Activated CD4-positive, alpha-beta memory T cell treated with anti-CD3 and anti-CD28 coated beads, Interleukin-2, amount 10 ng/mL, durations not matched to agents 7 days and 5 days (primary cell): ENCODE measurements at places on chromosomes 6 and 20. TPM values are rescaled to one million over a fixed set of nuclear protein-coding genes. Genes with fewer than 3 reads are reported as not detected.
A peak's percentile ranks its signal among the peaks of the same experiment; 100 is the strongest.

DNA sequence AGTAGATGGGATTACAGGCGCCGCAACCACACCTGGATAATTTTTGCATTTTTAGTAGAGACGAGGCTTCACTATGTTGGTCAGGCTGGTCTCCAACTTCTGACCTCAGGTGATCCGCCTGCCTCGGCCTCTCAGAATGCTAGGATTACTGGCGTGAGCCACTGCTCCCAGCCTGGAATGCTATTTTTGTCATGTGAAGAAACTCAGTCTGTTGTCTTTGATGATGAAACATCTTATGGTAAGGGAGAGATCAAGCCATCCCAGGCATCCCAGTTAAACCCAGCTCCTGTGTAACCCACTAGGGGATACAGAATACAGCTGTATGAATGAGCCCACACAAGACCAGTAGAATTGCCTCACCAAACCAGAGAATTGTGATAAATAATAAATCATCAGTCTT lies 83.6 kb upstream of the RBM24 start:
- DNase-seq = no peak

GRCh38 chr6:135913785-135914184 lies 62.3 kb downstream of the PDE7B start:
- no peak for DNase-seq

DNA sequence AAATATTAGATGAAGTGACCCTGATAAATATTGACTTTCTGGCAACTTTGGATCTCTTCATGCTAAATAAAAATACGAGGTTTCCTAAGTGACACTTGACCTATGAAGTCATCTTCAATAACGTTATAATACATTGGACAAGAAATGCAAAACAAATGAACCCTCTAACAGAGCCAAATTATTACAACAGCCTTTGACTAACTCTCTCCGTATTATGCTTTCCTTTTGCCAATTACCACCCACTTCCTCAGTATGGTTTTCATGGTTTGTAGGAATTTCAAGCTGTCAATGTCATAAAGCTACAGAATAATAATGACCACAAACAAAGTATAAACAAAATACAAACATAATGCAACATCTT lies 210.5 kb downstream of the MOXD1 start:
- no peak for DNase-seq

- DNase-seq = no peak
These were observed 190.1 kb downstream of the SCP2D1 start for GRCh38 chr20:19003366-19004336.

DNA sequence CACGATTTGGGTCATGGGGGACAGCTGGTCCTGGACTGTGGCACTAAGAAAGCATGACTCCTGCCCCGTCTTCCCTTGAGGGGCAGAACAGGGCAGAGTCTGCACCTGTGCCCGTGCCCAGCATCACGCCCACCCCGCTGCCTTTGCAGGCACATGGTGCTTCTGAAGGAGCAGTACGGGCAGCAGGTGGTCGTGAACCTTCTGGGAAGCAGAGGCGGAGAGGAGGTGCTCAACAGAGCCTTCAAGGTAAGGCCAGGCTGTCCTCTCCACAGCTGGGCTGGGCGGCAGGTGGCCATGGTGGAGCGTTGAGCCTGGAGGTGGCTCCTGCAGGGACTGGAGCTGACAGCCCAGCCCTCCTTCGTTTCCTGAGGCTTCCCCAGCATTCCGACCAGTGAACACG lies 77.4 kb downstream of the SYNJ2 start:
- no peak for DNase-seq

GRCh38 chr6:79894939-79895338 lies 52.4 kb downstream of the ELOVL4 start:
- DNase-seq = no peak

MYBL2 gene
- total RNA-seq = 76.6 TPM

GRCh38 chr20:31516651-31517050 lies 2.4 kb downstream of the HM13 start:
- peak; percentile 53 for DNase-seq

GRCh38 chr20:45088247-45088646 lies 12.7 kb downstream of the KCNS1 start:
- no peak for DNase-seq

TXLNB gene
- 0.90 TPM for total RNA-seq

DNA sequence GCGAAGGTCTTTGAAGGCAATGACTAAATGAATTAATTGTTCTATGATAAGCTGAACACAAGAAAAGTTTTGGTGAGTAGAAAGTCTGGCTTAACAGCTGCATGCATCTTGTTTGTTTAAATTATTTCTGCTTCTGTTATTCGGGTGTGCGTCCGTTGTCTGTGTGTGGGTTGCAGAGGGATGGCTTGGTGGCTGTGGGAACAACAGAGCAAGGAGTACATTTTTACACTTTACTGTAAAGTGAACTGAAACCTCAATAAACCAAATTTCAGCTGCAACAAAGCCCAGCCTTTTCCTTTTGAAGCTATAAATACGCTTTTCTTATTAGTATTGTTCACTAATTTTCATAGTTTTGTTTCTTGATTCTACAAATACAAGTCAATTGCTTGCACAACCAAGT lies 3.5 kb upstream of the LAMP5 start:
- no peak for DNase-seq

PAX1 gene
- total RNA-seq = not detected

GRCh38 chr6:155327326-155328073 lies 13.2 kb upstream of the TFB1M start:
- peak; percentile 51 for DNase-seq

IBTK gene
- total RNA-seq = 34.7 TPM

- DNase-seq = peak; percentile 73
These were observed 13.4 kb downstream of the FAM110A start for GRCh38 chr20:846894-847278.

- no peak for DNase-seq
These were observed 816.3 kb downstream of the DHX35 start for GRCh38 chr20:39778431-39778830.

GRCh38 chr6:41602864-41603608 lies 35.2 kb upstream of the MDFI start:
- DNase-seq = peak; percentile 77

CCN5 gene
- total RNA-seq = not detected

- DNase-seq = no peak
These were observed 14.0 kb upstream of the MRGBP start for GRCh38 chr20:62782149-62782892.

SLC2A10 gene
- not detected for total RNA-seq

GRCh38 chr20:19937218-19937617 lies 79.9 kb upstream of the NAA20 start:
- DNase-seq = peak; percentile 29

GRCh38 chr6:165692106-165692653 lies 29.1 kb upstream of the PDE10A start:
- DNase-seq = no peak

- no peak for DNase-seq
These were observed 1.0 kb downstream of the SRXN1 start for GRCh38 chr20:651713-652614.

DNA sequence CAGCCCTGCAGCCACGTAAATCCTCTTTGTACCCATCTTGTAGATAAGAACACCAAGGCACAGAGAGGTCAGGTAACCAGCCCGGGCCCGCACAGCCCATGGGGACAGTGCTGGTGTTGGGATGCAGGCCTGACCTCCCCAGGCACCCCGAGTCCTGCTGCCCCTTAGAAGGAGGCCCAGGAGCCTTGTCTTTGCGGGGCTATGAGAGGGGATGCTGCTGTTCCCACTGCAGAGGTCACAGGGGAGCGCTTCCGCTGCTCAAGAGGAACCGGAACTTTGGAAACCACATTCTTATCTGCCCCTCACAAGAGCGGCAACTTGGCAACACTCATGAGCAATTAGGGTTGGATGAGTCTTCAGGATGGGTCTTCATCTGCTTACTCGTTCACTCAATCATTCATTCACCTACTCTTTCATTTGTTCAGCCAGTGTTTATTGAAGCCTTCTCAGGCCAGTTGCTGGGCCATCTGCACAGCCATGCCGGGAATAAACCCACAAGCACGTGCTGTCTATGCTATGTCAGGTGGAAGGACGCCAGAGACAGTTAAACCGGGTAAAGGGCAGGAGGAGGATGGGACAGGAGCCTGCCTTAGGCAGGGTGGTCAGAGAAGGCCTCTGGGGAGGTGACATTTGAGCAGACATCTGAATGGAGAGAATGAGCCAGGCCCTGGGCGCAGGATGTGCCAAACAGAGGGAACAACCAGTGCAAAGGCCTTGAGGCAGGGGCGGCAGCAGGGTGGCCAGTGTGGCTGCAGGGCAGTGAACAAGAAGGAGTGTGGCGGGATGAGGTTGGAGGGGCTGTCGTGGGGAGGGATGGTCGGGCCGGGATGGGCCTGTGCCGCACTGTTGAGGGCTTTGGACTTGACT lies 60.8 kb downstream of the RBM38 start:
- DNase-seq = peak; percentile 42

GRCh38 chr6:122615409-122615808 lies 5.2 kb downstream of the PKIB start:
- DNase-seq = no peak

DNA sequence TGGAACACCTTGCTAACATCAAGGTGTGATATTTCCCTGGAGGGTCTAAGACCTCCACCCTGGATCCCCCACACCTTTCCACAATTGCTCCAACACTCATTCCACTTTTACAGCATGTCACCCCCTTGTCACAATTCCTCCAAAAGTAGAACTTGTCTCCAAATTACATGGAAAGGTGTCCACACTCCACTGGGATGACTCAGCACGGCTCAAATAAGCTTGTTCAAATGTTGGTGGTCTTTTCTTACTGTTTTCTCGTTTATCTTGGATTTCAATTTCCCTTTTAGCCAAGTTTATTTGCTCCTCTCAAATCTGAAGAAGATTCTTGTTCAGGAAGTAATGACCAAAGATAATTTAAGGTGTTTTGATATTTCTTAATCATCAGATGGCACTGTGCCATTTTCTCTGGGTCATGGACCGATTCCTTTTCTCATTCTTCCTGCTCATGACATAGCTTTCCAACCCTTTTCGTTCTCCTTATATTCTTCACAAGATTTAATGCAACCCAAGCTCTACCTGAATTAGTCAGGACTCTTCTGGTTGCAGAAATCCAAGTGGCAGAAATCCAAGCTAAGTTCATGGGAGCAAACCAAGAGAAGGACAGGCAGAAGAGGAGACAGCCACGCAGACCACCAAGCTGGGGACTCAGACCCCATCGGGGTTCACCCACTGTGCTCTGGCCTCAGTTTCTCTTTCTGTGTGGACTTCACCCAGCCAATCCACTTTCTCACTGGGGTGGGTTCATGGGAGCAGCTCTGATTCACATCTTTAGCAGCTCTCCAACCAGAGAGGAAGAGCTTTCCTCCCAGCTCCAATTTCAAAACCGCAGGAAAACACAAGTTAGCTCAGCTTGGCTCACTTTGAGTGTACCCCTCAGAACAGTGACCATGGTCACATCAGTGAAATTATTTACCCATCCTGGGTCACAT lies 110.5 kb upstream of the CDYL start:
- no peak for DNase-seq

DNA sequence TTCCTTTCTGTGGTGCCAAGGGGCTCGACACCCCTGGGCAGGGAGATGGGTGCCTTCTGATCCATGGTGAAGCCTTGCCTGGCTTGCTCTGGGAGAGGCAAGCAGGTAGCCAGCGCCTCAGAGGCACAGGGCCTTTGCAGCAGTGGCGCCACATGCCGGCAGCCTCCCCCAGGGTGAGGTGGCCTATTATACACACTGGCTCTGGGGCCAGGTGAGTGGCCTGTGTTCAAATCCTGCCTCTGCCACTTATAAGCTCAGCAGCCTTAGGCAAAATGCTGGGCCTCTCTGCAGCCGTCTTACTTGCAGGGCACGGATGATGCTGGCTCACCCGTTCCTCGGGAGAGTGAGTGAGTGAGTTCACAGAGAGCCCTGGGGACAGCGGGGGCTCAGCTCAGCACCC lies 176.9 kb downstream of the TFAP2C start:
- DNase-seq = no peak

DNA sequence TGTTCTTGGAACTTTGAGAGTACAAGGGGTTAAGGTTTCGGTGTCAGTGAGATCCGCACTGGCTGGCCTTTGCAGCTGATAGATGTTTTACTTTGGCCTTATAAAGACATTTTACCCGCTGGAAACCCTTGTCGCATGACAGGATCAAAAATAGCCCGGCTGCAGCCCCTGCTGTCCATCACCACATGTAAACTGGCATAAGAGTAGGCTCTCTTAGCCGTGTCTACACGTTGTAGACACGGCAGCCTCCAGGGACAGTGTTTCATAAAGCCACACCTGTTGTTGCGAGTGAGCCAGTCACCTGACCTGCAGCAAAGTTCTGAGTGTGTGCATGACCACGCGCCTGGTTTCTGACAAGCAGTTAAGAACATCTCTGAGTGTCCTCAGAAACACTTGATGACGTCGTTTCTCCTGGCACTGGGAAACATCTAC lies 8.5 kb downstream of the RBM24 start:
- no peak for DNase-seq

DNA sequence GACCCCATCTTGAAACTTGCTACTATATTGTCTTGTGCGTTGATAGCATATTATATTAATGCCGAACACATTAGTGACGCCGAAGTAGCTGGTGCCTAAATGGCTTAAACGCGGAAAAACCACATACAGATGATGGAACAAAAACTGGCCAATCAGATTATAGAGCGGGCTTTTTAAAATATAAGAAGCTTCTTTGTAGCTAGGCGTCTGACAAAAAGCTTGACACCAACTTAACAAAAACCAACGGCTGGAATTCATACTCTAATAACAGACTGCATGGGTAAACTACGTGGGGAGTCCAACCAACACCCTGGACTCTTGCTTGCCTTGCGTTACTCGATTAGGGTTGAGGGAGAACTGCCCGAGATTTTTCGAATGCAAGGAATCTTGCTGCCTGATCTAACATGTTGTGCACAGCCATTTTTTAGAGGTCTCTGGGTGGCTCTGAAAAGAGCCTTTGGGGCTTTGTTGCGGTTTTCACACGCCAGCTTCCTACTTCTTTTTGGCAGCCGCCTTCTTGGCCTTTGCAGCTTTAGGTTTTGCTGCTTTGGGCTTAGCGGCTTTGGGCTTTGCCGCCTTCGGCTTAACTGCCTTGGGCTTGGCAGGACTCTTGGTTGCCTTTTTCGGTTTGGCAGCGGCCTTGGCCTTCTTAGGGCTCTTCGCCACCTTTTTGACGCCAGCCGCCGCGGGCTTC lies 45.7 kb downstream of the OR2B2 start:
- DNase-seq = peak; percentile 75

DNMT3B gene
- 2.4 TPM for total RNA-seq

DOP1A gene
- total RNA-seq = 13.3 TPM

DNA sequence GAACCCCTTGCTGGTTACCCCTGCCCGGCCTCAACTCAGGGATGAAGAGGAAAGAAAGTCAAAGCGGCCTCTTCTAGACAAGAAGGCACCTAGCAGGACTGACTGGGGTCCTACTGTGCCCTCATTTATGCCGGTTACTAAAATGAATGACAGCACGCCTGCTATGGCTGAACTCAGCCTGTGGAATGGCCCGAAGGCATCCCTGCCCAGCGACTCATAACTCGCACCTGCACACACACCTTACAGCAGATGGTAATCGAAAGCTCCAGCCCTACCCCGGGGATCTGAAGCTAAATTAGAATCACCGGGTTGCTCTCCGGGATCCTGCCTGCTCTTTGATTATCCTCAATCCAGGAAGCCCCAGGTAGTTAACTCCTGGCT lies 747 bp upstream of the TXNDC5 start:
- no peak for DNase-seq

E2F1 gene
- 61.7 TPM for total RNA-seq

- no peak for DNase-seq
These were observed 27.2 kb upstream of the GPR63 start for GRCh38 chr6:96864216-96865054.

B4GALT5 gene
- 21.6 TPM for total RNA-seq

GRCh38 chr6:79506251-79506650 lies 31.0 kb downstream of the LCA5 start:
- no peak for DNase-seq

CTAGE9 gene
- not detected for total RNA-seq

- DNase-seq = no peak
These were observed 308.3 kb downstream of the CDH4 start for GRCh38 chr20:61560361-61560853.
